ENCODE measurements at places on chromosomes 16 and 17.

GRCh38 chr16:11106726-11107125 lies 149.3 kb downstream of the SOCS1 start:
- no peak for DNase-seq

DNA sequence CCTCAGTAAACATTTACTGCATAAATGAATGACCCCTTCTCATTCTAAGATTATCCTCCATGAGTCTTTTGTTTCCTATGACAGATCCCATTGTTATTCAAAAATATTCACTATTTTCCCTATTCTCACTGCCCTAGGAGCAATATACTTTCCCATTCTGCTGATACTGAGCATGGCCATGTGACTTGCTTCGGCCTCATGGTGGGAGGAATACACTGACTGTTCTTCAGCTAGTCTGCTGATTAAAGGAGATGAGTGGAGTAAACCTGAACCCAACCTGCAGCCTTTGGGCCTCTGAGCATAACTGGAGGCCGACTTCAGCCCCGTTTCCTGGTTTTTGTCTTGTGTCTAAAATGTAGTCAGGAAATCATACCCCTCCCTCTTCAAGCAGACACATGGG lies 531.8 kb upstream of the SALL1 start:
- DNase-seq, result no peak

DNA sequence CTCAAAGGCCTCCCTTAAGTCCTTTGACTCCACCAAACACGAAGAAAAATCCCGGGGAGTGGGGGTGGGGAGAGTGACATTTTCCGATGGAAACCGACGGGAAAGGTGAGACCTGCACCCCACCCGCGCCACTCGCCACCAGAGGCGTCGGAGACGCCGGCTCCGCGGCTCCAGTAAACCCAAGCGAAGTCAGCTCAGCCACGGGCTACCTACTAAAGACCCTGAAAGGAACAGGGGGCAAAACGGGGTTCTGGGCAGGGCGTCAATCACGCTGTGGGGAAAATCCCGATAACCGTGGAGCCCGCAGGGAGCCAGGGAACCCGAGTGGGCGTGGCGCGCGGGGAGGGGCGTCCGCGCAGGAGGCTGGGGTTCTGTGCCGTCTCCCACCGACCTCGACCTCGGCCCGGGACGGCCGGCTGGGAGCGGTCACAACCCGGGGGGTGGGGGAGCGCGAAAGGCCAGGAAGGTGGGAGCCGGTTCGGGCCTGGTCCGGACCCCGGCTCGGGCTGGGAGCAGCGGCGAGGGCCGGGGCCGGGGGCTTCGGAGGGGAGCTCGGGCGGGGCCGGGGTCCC lies 565 bp downstream of the WDR45B start:
- peak; percentile 54 for DNase-seq

DNA sequence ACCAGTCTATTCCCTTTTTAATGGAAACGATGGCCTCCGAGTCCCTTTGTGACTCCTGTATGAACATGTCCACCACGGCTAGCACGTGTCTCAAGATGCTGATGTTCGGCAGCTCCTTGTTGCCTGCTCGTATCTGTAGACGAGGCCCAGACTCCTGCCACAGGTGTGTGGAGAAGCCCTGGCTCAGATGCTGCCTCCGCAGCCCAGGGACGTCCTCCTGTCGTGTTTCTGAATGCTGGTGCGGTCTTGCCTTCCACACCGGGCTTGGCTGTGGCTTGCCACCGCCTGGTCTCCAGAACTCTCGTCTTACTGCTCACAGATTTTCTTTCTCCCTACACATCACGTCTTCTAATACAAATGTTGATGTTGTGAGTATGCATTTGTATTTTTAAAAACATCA lies 17.0 kb downstream of the FOXF1 start:
- no peak for DNase-seq

- DNase-seq, result no peak
These were observed 24.1 kb upstream of the RPL13 start for GRCh38 chr16:89536371-89536770.

GRCh38 chr17:2700030-2700490 lies 11.5 kb downstream of the CLUH start:
- DNase-seq, result no peak

GRCh38 chr17:28327709-28328108 lies 7.6 kb downstream of the IFT20 start:
- DNase-seq, result no peak

Measured in naive thymus-derived CD8-positive, alpha-beta T cell (primary cell).